ENCODE measurements at places on chromosomes 13 and 19.

DNA sequence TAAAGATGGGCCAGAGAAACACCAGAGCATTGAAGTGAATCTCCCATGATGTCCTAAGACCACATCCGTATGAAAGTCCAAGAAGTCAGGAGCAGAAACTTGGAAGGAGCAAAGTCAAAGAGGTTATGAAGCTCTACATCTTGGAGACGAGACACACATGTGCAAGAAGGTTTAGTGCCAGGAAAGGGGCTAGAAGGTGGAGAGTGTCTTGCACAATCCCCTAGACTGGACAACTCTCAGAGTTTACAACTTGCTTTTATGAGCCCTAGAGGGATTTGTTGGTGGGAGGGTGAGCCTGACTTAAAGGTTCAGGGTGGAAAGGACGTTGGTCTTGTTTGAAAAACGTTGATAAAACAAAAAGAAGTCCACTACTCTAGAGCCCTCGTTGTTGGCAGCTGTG, 150.6 kb downstream of the GPC6 start:
- DNase-seq, result no peak

GRCh38 chr13:110300090-110300815, 6.7 kb downstream of the COL4A1 start:
- no peak for DNase-seq

DNA sequence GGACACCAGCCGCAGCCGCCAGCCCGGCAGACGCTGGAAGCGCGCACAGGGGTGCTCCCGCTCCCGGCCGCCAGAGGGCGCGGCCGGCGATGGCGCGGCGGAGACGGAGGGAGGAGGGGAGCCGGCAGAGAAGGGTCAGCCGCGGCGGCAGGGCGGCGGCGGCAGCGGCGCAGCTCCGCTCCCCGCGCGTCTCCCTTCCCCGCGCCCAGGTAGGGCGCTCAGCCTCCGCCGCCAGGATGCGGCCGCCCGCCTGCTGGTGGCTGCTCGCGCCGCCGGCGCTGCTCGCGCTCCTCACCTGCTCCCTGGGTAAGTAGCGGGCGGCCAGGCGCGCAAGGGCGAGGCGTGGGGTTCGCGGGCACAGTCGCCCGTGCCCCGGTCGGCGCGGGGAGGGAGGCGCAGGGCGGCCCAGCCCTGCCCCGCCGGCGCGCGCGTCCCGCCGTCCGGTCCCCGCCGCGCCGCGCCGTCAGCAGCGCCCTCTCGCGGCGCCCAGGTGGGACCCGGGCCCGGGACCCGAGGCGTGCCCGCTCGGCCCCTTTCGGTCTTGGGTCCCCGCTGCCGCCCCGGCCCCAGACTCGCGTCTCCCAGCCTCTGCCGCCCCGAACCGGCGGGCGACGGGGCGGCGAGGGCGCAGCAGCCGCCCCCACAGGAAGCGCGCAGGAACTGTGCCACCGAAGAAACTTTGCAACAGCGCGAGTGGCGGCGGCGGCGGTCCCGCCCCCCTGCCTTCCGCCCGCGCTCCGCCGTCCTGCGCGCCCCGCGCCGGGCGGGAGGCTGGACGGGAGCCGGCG, at the start of gene B3GLCT:
Gene B3GLCT (plus strand): TSS at position 127 of the 788 bp plus-strand sequence. CDS start 110 bp downstream, at position 237.
- DNase-seq, result peak; percentile 85

DNA sequence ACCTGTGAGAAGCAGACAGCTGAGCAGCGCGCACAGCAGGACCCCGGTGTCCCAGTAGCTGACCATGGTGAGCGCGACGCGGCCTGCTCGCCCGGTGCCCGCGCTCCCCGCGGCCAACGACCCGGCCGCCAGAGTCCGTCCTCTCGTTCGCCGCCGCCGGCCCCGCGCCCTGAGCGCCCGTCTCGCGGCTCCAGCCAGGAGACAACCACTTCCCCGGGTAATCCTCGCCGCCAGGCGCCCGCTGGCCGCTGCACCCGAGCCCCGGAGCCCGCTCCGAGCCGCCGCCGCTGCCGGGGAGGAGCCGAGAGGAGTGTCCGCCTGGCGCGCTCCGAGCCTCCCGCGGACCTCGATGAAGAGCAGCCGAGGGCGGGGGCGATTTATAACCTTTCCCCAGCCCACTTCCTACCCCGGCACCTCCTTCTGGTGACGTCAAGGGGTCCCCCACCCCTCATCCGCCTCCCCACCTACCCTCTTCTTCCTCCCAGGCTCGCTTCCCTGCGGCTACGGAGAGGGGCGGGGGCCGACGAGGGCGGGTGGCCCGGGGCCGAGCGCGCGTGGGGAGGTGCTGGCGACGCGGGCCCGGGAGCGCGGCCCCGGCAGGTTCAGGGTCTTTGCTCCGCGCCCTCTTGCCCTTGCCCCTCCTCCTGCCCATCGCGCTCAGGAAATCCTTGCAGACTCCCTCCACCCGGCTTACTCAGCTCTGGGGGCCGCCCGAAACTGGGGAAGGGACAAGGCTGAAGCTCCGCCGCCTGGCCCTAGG, at the start of gene FLT1:
Gene FLT1 (minus strand): TSS at position 351 of the 760 bp plus-strand sequence. CDS start 285 bp downstream, at position 66.
- DNase-seq, result peak; percentile 38

- DNase-seq, result peak; percentile 17
Measured at GRCh38 chr13:72643311-72643989, 84.0 kb downstream of the MZT1 start.

DNA sequence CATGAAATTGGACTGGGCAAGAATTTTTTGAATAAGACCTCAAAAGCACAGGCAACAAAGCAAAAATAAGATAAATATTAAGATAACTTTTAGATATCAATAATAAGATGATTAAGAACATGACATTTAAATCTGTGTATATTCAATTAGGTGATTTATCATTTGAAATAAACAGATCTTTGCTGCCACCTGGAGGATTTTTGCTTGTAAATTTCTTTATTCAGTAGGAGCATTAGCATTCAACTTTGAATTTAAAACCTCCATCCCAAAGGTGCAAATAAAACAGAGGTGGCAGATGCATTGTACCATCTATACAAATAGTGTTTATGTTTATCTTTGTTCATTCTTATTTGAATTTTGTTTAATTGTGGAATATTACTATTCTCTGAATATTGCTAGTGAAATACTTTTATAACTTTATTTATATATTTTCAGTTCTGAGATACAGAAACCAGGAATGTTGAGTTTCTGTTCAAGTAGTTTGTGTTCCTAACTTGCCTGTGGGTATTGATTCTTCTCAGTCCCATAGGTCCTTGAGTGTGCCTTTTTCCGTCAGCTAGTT, 20.9 kb downstream of the COG6 start:
- no peak for DNase-seq

DNA sequence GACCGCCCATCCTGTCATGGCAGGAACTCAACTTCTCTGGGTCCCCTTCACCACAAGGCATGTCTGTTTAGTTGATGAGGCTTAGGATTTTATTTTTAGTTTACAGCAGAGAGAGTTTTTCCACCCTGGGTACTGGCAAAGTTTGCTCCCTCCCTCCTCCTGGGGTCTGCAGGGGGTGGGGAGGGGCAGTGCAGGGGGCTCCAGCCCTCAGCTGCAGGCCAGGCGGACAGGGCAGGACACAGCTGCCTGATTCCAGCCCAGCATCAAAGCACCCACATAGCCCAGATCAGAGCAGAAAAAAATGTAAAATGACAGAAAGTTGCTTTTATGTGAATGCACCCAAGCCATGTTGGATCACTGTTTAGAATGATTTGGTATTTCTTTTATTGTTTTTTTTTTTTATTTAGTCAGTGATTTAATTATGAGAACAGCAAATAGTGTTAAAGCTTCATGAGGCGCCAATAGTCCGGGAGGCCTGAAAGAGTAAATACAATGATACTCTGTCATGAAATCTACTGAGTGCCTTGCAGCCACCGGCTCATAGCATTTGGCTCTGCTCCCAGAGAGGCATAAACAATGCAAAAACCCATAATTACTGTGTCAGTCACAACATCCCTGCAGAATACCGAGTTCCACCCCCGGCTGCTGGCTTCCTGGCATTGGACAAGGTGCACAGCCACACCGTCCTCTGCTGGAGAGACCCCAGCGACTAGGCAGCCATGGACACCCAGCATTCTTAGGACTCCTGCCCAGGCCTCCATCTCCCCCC, 923.5 kb downstream of the UQCRFS1 start:
- no peak for DNase-seq

DNA sequence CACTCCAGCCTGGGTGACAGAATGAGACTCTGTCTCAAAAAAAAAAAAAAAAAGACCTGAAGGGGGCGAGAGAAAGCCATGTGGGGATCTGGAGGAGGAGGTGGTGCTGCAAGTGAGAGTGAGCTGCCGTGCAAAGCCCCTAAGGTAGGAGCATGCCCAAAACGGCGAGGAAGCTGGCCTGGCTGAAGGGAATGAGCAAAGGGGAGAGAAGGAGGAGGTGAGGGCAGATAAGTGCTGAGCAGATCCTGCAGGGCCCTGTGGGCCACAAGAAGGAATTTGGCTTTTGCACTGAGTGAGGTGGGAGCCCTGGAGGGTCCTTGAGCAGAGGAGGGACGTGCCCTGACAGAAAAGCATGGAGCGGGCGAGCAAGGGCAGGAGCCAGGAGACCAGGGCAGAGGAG, 19.4 kb upstream of the ADGRE5 start:
- no peak for DNase-seq

GRCh38 chr19:55676383-55676782, 1.4 kb downstream of the EPN1 start:
- no peak for DNase-seq

DNA sequence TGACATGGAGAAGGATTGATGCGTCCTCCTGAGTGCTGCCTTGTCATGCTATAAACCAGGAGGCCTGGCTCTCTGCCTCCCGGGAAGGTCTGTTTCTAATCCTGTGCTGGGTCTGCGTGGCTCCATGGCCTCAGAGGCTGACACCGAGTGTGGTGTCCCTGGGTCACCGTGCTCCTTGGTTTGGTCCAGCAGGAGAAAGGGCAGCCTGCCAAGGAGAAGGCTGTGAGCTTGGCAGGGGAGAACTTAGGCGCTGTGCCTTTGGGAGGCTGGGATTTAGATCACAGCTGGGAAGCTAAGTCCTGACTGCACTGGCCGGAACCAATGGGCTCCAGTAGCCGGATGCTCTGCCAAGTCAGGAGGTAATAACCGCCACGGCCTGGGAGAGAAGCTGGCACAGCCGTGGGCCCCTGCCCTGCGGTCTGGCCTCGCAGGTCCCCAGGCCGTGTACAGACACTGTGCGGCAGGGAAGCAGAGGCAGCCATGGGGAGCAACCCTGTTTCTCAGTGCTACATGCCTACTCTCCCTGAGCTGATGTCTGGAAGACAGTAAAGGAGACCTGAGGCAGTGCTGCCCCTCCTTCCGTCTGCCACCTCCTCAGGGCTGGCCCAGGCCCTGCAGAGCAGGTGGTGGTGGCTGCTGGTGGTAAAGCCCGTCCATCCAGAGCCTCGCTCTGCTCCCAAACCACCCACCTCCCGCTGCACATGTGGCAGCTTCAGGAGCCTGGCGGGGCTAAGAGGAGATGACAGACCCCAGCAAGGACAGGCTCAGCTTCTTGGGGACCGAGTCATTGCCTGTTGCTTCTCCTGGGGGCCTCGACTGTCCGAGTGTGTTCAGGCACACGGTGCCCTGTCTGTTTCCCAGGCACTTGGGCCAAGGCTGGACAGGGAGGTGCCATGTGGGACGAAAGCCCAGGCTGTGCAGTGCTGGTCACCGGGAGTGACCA, 44.9 kb downstream of the C13orf46 start:
- DNase-seq, result no peak

GRCh38 chr19:55353356-55353802, 1.1 kb downstream of the COX6B2 start:
- no peak for DNase-seq

- DNase-seq, result no peak
Measured at GRCh38 chr13:44719857-44720671, 143.9 kb upstream of the TSC22D1 start.

DNA sequence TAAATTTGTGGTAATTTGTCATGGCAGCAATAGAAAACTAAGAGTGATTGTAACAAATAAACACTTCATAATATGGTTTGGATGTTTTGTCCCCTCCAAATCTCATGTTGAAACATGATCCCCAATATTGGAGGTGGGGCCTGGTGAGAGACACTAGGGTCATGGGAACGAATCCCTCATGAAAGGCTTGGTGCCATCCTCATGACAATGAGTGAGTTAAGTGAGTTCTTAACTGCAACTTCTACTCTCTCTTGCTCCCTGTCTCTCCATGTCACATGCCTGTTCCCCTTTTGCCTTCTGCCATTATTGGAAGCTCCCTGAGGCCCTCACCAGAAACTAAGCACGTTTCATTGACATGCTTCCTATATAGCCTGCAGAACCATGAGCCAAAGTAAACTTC, 1233.2 kb downstream of the OLFM4 start:
- no peak for DNase-seq

- DNase-seq, result no peak
Measured at GRCh38 chr19:44600466-44600865, 12.9 kb upstream of the IGSF23 start.
